NCI-H2081 (cell line): ENCODE measurements at places on chromosomes 12 and 14.

GRCh38 chr12:105433804-105434203, 103.3 kb downstream of the C12orf75 start:
- DNase-seq = no peak

GRCh38 chr12:94973221-94973620, 30.3 kb downstream of the NDUFA12 start:
- DNase-seq = no peak

DNA sequence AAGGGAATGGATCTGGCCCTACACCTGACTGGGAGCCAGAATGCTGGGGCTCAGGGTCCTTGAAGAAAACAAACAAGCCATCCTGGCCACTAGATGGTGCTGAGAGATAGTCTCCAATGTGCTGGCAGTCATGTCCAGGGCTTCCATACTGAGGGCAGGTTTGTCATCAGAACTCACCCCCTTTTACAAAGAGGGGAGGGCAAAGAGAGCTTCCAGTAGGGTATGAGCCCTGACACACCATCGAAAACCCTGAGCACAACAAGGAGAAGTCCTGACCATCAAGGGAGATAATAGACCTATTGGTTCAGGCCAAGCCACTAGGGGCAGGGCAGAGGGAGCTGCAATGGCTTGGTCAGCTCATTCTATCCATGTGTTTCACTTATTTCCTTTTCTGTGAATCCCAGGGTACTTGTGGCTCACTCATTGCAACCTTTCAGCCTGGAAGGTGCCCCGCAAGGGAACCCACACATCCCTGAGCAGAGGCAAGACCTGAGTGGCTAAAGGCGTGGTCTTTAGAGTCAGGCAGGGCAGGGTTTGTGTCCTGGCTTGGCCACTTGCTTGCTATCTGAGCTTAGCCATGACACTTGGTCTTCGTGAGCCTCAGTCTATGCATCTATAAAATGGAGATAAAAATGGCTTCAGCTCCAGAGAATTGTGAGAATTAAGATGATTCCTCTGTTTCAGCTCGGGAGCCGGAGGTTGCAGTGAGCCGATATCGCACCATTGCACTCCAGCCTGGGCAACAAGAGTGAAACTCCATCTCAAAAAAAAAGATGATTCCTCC, 6.2 kb upstream of the PLEKHH1 start:
- peak; percentile 24 for DNase-seq

GRCh38 chr12:12191008-12191407, 75.8 kb downstream of the LRP6 start:
- DNase-seq = no peak

DNA sequence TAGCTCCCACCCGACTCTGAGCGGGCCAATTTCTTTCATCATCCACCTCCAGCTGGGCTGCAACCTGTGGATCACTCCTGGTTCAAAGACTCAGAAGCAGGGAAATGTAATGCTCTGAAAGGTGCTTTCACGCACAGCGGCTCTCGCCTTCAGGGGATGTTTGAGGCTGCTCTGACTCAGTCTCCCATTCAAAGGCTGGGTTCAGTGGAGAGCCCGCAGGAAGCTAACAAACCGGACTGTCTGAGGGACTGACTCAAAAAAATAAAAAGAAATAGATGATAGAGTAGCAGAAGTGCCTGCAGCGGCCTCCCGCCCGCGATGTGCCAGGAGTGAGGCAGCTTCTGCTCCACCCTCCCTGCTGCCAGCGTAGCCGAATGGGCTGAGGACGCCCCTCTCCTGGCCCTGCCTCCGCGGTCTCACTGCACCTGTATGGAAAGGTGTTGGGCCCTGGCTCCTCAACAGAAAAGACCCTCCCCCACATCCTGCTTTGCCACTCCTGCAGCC, 98.0 kb downstream of the GCH1 start:
- DNase-seq = no peak

- DNase-seq = no peak
Observed at GRCh38 chr12:132204793-132205270, 60.6 kb downstream of the NOC4L start.

- no peak for DNase-seq
Observed at GRCh38 chr12:52168019-52168717, 23.6 kb downstream of the KRT80 start.

DNA sequence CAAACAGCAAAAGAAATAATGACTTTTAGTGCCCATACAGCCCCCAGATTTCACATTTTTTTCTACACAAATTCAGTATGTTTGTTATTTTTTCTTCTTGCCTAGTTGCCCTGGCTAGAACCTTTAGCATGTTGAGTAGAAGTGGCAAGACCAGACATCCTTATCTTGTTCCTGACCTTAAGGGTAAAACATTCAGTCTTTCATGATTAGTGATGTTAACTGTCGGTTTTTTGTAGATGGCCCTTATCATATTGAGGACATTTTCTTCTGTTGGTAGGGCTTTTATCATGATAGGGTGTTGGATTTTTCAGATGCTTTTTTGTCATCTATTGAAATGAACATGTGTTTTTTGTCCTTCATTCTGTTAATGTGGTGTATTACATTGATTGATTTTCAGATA, 17.1 kb downstream of the IRAK3 start:
- no peak for DNase-seq

DNA sequence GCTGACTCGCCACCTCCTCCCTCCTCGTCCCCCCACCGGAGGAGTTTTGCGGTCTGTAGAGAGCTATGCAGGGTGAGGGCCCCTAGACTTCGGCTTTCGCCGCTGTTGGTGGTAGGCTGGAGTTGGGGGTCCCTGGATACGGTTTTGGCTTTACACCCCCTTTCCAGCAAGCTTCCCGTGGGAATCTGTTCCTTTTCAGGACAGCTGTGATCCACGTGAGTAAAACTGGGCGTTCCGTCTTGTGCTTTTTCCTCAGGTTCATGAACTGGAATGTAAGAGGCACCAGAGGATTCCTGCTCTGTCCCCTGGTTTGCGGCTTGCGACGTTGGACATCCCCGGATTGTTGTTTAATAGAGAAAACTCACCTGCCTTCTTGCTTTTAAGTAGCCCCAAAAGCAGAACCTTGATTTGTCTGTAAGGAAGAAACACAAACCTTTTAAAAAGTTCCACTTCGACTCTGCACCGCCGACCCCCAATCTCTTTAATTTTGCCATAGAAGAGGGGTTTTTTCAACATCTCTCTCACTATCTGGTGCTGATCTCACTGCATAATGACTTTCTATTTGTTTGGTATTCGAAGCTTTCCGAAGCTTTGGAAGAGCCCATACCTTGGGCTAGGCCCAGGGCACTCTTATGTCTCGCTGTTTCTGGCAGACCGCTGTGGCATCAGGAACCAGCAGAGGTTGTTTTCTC, 490 bp downstream of the PRORP start:
- DNase-seq = peak; percentile 3

- no peak for DNase-seq
Observed at GRCh38 chr12:130371296-130371695, 33.6 kb downstream of the PIWIL1 start.

- no peak for DNase-seq
Observed at GRCh38 chr14:83196236-83196635, 1662.6 kb upstream of the SEL1L start.

DNA sequence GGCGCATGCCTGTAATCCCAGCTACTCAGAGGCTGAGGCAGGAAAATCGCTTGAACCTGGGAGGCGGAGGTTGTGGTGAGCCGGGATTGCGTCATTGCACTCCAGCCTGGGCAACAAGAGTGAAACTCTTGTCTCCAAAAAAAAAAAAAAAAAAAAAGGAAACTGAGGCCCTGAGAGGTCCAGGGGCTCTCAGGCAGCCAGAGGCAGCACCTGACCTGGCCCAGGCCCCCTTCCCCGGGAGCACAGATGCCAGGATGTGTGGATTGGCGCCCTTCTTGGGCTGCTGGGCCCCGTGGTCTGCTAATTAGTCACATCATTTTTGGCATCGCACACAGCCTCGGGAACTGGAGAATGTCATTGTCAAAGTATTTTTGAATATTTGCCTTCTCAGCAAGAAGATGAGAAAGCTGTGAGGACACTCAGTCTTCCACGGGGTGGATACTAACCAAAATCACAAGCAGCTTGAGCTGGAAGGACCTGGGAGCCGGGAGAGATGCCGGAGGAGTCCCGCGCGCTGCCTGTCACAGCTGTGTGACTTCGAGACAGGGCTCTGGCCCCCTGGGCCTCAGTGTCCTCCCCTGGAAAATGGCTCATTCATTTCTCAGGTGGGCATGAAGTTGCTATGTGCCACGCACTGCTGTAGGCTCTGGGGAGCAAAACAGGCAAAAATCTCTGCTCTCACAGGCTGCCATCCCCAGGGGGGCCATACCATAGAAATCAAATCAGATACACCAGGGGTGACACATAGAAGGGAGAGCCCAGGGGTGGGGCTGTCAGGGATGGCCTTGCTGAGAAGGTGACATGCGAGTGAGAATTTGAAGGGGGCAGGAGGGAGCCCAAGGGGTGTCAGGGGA, 12.5 kb upstream of the RCOR1 start:
- no peak for DNase-seq

DNA sequence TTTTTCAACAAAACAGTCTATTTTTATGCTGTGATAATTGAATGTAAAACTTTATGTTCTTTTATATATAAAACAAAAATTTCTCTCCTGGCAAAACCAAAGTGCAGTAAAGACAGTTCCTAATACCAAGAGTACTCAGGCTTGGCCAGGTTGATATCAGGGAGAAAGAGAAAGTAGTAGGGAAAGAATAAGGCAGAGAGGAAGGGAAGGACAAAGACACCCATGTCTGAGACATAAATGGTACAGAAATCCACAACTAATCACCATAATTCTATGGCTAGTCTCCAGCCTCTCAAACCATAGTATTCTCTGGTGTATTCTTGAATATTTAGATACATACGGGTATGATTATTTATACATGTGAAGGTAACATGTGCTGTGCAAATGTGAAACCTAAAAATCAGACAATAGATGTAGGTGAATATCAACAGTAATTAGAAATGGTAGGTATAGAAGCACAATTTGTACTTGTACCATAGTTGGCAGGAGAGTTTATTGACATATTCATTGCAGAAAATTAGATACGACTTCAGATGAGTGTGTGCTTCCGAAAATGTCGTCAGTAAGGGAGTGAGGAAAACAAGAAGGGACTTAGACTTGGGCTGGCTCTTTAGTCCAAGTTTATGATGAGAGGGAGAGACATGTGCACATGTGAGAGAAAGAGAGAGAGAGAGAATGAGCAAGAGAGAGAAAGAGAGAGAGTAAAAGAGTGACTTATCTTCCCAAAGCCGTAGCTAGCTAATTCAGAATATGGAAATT, 230.8 kb upstream of the NPAS3 start:
- DNase-seq = peak; percentile 2

- DNase-seq = no peak
Observed at GRCh38 chr12:120292411-120292660, 633 bp upstream of the RNU4-2 start.

GRCh38 chr14:77183896-77184295, 2.3 kb downstream of the TMEM63C start:
- no peak for DNase-seq

DNA sequence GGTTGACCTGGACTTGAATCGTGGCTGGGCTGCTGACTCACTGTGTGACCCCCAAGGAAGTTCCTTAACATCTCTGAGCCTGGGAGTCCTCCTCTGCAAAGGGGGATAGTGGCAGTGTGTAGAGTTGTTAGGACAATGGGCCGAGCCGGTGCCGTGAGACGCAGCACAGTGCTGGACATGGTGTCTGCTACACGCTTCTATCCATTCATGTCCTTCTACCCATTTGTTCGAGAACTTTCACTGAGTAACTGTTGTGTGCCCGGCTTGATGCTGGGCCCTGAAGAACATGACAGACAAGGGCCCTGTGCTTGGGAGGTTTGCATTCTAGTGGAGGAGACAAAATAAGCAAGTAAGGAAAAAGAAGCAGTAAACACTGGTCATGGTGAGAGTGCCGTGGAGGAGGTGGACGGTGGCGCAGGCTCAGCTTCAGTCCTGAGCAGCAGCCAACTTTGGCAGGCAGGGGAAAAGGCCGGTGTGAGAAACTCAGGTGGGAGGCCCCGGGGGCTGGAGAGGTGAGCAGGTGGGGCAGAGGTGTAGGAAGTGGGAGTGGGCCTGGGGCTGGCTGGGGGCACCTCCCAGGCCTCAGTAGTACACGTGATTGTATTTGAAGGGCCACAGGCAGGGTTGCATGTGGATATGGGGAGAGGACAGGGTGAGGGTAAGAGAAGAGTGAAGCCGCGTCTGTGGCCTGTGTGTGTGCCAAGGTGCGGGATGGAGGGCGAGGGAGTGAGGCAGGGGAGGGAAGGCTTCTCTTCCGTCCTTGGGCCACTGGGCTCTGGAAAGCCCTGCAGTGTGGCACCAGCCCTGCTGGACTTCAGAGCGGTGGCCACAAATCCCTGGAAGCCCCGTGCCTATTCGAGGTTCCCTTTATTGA, 13.8 kb downstream of the VASH1 start:
- no peak for DNase-seq

DNA sequence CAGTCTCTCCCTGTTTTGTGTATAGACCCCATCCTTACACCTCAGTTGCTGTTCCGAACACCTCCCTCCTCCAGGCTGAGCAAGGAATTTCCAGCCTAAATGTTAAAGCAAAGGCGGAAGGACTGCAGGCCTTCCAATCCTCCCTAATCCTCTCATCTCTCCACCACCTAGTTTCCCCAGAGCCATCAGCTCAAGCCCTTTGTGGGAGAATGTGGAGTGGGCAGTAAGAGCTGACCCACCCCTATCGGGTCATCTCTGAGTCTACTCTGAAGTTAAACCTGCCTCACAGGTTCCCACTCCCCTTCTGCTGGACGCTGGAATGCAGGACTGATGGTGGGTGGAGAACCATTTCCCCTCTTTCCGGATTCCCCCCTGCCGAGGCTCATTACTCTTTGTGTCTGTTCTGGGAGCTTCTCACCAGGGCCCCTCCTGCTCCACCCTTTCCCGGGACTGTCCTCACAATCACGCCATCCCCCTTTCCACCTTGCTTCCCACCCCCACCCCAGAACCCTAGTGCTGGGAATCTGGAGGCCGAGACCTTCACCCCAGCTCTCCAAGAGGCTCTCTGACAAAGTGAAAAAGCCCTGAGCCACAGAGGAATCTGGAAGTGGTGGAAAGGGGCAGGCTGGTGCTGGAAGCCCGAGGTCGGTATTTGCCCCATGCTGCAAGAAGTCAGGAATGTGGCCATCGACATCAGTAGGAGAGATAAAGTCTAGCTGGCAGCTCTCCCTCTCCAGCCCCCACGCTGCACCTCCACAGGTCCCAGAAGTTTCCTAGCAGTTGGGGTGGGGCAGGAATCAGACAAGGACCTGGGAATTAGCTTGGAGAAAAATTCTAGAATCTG, 3.3 kb upstream of the KRT18 start:
- no peak for DNase-seq

GRCh38 chr14:36852981-36853691, 191.5 kb downstream of the PAX9 start:
- no peak for DNase-seq

DNA sequence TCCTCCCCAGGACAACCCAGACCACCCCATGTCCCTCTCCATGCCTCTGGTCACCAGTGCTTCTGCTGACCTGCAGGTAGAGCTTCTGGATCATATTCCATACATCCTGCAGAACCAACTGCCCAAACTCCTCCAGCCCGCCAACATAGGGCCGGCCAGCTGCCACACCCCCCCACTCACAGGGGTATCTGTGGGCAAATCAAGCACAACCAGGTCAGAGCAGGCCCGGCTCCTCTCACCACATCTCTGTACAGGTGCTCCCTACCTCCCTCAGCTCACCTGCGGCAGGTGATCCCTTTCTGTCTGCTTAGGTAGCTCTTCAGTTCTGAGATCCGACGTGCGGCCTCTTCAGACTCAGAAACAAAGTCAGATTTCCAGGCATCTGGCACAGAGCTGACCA, 29.0 kb downstream of the TEP1 start:
- DNase-seq = no peak

GRCh38 chr12:76679778-76680177, 84.1 kb upstream of the ZDHHC17 start:
- no peak for DNase-seq
